ENCODE measurements at places on chromosomes 13 and 19.

DNA sequence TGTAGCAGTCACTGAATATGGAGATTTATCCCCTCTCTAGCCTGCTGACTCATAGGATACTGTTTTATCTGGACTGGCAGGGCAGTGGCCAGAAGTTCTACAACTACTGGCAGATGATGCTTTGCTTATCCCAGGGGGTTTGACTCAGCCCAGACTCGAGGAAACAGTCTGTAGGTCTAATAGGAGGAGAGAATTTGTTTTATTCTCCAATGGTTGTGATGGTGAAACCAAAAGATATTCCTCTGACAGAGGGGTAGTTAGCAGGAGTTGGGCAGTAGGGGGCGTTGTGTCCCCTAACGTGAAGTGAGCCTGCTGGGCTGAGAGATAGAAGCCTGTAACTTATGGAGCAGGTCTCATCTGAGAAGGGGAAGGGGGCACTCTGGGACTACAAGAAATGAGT is 74.9 kb downstream of the WTIP start:
- no peak for DNase-seq

DNA sequence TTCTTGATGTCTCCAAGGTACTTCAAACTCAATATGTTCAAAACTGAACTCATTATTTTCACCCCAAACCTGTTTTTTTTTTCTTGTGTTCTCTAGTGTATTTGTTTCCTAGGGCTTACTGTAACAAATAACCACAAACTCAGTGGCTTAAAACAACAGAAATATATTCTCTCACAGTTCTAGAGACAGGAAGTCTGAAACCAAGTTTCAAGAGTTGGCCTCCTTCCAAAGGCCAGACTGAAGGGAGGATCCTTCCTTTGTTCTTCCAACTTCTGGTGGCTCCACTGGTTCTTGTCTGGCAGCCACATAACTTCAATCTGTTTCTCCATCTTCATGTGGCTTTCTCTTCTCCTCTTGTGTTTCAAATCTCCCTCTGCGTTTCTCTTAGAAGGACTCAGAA is 62.0 kb upstream of the PDCD5 start:
- no peak for DNase-seq

- DNase-seq: no peak
Measured at GRCh38 chr13:39035204-39035603, 2.7 kb downstream of the PROSER1 start.

DNA sequence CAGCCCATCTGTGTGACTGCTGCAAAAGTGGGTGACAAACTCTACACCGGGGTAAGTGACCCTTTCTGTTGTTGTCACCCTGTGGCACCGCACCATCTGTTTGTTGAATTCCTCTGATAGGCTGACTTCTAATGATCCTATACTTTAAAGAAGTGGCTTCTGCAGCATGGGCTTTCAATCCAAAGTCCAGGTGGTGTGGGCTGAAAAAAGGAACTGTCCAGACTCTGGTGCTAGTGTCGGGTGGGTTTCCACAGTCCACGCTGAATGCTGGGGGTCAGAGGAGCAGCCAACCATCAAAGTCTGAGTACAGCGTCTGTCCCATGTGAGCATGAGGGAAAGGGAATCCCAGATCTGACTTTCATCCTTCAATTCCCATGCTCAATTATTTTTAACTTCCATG is 31.6 kb upstream of the SPATA13 start:
- no peak for DNase-seq

DNA sequence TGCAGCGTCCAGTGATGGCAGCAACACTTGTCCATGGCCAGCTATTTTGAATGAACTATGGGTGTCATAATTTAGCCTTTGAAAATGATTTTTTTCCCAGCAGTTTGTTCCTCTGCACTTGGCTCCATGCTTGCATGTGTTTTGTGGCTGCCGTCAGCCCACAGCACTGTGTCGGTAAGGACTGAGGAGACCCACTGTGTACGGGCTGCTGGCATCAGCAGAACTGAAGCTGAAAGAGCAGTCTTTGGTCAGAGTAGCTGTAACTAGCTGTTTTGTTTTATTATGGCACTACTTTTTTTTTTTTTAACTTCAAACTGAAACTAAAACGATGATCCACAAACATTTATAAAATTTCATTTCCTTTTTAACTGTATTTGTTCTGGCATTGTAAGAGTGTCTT is 50.3 kb upstream of the TEX29 start:
- DNase-seq: no peak

- DNase-seq: no peak
Measured at GRCh38 chr13:71056581-71056980, 810.4 kb downstream of the DACH1 start.

DNA sequence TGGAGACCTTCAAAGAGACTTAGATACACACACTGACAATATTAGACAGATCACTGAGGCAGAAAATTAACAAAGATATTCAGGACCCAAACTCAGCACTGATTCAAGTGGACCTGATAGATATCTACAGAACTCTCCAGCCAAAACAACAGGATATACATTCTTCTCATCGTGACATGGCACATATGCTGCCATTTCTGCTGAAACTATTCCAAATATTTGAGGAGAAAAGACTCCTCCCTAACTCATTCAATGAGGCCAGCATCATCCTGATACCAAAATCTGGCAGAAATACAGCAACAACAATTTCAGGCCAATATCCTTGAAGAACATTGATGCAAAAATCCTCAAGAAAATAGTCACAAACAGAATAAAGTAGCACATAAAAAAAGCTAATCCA is 53.3 kb downstream of the TRPC4 start:
- no peak for DNase-seq

- DNase-seq: no peak
Measured at GRCh38 chr13:55493297-55493696, 1647.4 kb upstream of the PRR20A start.

- DNase-seq: no peak
Measured at GRCh38 chr13:42495751-42496150, 78.2 kb upstream of the TNFSF11 start.

GRCh38 chr13:81874253-81874652 is 1533.3 kb upstream of the SPRY2 start:
- no peak for DNase-seq

DNA sequence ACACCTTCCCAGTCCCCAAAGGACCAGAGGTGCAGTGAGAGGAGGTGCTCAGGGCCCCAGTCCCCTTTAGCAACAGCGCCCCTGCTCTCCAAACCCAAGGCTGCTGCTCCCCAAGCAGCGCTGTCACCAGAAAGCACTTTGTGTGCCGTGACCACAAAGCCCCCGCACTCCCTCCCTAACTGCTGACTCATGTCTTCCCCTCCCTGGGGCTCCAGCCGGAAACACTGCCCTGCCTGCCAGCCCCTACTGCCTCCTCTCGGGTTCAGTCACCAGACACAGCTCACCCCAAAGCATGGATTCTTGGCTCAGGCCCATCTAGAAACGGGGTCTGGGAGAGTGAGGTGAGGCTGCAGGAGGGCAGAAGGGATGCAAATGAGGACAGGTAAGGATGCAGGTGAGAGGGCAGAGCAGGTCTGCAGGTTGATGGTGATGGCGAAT is 4.9 kb upstream of the TNFSF14 start:
- DNase-seq: peak; percentile 74

GRCh38 chr19:29029268-29029958 is 183.5 kb downstream of the UQCRFS1 start:
- no peak for DNase-seq

GRCh38 chr19:55391191-55391670 is 5.5 kb downstream of the RPL28 start:
- DNase-seq: no peak

DNA sequence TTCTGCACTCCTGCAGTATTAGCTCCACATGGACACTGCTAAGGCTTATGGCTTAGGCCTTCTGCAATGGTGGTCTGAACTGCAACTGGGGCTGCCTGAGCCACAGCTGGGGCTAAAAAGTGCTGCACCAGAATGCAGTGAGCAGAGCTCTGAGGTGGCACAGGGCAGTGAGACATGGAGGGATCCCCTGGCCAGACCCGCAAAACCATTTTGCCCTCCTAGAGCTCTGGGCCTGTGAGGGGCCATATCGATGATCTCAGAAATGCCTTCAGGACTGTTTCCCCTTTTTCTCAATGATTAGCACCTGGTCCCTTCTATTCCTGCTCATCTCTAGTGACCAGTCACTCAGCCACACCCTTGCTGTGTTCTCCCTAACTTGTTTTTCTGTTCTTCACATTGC is 397.7 kb downstream of the UQCRFS1 start:
- no peak for DNase-seq

DNA sequence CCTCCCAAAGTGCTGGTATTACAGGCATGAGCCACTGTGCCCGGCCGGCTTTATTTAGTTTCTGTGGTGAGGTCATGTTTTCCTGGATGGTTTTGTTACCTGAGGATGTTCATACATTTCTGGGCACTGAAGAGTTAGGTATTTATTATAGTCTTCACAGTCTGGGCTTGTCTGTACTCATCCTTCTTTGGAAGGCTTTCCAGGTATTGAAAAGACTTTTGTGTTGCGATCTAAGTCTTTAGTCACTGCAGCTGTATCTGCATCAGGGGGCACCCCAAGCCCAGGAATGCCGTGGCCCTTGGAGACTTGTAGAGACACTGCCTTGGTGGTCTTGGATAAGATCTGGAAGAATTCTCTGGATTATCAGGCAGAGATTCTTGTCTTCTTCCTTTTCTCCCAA is 12.8 kb downstream of the BLOC1S3 start:
- no peak for DNase-seq

DNA sequence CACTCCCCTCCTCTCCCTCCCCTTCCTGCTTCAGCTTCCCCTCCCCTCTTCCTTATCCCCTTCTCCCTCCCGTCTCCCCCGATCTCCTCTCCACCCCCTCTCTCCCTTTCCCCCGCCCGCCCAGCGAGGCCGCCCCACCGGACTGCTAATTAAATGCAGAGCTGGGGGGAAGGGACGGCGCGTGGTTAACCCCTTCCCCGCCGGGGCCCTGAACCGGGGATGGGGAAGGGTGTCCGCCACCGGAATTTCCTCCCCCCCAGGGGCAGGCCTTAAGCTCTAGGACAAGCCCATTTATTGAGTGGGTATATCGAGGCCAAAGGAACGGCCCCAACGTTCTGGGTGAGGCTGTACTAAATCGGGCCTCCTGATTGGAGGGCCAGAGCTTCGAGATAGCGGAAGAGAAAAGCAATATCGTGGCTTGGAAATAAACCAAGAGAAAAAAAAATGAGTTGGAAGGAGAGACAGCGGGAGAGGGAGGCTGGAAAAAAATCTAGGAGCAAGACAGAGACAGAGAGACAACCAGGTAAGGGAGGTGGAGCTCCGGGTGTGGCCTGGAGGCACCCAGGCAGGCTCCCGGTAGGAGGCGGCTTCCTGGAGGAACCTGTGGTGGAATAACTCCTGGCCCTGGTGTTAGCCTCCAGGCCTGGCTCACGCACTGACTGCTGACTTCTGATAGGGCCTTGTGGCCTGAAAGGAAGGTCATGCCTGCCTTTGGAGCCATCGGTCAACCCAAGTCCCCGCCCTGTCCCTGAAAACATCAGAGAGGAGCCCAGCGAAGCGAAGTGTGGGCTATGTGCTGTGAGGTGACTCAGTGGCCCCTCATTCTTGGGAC is 11.6 kb upstream of the JUND start:
- DNase-seq: no peak

DNA sequence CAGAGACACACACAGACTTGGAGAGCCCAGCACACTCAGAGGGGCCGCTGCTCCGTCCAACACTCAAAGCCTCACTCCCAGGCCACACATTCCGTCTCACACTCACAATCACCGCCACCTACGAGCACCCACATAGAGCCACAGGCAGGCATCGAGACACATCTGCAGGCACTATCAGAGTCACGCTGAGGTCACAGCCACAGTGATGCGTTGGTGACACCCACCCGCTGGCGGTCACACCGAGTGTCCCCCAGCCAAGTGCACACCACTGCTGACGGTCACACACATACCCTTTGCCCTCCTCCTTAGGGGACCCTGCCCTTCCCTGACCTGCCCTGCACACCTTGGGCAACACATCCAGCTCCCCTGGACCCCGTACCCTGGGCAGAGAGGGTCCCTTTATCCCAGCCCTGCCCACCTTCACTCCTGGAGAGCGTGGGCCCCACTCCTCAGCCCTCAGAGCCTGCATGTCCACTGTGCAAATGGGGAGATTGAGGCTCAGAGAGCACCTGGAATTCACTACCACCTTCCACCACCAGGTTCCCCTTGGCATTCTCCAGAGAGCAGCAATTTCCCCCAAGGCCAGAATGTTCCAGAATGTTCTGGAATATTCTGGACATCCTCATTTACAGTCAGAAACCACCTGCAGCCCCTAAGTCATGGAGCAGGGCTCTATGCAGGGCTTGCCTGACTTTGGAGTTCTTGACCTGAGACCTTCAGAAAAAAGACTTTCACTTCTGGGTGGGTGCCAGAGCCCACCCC is 5.4 kb downstream of the FUT5 start:
- DNase-seq: no peak

DNA sequence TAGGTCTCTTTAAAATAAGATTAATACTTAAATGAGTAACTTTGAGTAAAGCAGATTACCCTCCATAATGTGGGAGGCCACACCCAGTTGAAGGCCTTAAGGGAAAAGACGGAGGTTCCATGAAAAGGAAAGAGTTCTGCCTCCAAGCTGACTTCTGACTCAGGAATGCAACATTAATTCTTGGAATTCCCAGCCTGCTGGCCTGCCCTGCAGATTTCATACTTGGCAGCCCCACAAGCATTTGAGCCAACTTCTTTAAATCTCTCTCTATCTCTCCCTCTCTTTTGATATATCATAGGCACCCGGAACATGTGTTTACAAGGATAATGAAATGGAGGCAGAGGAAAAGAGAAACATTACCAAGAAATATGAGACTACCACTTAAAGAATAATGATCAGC is 902.3 kb upstream of the MIR17HG start:
- no peak for DNase-seq

DNA sequence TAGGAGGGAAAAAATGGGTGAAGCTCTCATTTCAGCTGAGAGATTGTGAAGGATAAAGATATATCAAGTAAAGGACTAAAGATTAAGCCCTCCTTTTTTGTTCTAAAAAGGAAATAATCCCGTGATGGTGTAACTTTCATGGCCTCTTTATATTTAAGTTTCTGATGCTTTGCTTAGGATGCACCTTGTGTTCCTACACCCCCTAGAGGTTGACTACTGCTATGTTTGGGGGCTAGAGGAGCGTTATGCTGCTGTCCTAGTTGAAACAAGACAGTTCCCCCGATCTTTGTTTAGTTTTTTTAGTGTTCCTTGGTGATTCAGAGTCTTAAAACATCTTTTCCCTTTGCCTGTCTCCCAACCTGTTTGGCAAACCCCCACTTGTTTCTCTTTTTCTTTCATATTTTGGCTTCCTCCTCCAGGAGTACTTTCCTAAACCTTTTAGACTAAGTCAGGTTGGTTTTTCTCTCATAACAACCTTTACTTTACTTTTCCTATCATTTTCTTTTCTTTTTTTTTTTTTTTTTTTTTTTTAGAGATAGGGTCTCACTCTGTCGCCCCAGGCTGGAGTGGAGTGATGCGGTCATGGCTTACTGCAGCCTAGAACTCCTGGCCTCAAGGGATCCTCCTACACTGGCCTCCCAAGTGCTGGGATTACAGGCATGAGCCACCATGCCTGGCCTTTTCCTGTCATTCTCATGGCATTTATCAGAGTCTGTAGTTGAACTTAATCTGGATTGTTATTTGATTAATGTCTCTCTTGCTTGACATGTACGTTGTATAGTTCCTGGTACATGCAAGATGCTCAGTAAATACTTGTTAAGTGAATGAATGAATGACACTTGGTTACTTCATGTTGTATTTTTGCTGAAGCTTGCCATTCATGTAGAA is 2.8 kb downstream of the UBA2 start:
- DNase-seq: peak; percentile 26

- DNase-seq: no peak
Measured at GRCh38 chr13:49836516-49836915, 44.0 kb upstream of the KPNA3 start.

Data from effector CD4-positive, alpha-beta T cell (primary cell).